GM04504 (cell line): ENCODE measurements at places on chromosomes 2 and 18.

GRCh38 chr2:3440477-3440876 is 61.0 kb downstream of the TRAPPC12 start:
- DNase-seq = no peak

GRCh38 chr2:24237313-24237712 is 62.5 kb downstream of the FAM228A start:
- DNase-seq = no peak

DNA sequence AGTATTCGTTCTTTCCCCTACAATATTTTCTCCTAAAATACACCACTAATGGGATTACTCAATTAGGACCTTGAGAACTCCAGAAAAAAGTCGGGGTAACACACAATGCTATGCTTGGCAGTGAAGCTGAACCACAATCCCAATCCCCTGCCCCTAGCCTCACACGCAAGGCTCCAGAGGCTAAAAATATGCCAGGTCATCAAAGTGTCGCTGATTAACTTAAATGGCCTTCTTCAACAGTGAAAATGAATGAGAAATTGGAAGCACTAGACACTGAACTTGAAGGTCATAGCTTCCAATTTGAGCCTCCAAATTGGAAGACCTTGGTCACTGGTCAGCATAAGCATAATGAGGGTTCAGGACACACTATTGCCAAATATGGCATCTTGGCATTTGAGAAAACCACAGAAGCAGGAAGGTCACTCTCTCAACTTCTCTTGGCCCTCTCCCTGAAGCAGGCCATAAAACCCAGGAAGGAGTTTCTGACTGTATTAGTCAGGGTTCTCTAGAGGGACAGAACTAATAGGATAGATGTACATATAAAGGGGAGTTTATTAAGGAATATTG is 86.0 kb upstream of the SATB2 start:
- DNase-seq = no peak

DNA sequence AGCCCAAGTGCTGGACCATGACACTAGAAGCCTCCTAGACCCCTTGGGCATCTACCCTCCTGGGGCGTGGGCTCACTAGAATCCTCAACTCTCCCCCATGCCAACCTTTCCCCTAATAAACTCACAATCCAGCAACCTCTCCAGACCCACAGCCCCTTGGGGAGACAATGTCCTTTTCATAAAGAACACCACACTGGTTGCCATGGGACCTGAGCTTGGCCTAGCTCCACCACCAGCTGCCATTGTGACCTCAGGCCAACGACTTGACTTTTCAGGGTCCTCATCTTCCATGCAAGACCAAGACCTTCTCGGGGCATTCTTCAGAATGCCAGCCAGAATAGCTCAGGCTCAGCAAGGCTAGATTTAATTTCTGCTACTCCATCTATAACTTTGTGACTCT is 128.1 kb upstream of the NPAS2 start:
- no peak for DNase-seq

DNA sequence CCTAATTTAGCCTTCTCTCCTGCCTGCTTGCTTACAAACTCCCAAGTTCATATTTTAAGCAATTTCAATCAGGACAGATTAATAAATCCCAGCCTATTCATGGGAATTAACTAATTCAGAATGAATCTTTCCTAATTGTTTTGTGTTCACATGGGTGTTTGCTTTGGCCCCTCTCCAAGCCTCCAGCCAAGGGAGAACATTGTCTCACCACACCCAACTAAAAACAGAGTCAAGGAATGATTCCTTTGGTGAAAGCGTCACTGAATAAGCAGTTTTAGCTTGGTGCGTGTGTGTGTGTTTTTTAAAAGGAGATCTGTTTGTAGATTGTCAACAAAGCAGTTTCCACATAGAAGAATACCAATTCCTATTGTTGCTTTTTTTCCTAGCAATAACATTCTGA is 43.0 kb upstream of the DSG1 start:
- DNase-seq = no peak

DNA sequence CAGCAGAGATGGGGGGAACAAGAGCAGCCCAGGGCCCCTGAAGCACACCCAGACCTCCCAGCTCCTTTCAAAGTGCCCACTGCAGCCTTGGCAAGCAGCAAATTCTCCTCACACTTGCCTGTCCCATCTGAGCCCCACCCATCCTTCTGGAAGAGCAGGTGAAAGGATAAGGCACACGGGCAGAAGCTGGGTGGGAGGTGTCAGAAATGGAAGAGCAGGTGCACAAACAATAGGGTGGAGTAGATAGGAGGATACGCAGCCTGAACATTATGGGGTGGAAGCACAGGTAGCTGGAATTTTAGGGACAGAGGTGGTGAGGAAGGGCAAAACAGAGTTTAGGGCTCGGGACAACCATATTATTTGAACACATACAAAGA is 69.2 kb downstream of the TNS1 start:
- no peak for DNase-seq

DNA sequence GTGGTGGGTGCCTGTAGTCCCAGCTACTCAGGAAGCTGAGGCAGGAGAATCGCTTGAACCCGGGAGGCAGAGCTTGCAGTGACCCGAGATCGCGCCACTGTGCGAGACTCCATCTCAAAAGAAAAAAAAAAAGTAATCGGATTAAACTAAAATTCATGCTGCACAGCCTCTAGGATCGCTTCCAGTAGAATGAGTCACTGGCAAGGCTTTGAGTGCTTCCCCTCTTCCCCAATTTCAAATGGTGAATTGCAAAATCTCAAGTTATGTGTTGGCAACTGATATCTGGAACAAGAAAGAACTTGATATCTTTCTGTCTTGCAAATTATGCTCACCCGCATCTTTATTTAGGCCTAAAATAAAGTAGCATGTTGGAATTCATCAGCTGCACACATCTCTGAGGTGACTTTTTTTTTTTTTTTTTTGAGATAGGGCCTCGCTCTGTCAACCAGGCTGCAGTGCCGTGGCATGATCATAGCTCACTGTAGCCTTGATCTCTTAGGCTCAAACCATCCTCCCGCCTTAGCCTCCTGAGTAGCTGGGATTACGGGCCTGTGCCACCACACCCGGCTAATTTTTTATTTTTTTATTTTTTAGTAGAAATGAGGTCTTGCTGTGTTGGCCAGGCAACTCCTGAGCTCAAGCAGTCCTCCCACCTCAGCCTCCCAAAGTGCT is 12.7 kb downstream of the TTC39C start:
- peak; percentile 84 for DNase-seq

DNA sequence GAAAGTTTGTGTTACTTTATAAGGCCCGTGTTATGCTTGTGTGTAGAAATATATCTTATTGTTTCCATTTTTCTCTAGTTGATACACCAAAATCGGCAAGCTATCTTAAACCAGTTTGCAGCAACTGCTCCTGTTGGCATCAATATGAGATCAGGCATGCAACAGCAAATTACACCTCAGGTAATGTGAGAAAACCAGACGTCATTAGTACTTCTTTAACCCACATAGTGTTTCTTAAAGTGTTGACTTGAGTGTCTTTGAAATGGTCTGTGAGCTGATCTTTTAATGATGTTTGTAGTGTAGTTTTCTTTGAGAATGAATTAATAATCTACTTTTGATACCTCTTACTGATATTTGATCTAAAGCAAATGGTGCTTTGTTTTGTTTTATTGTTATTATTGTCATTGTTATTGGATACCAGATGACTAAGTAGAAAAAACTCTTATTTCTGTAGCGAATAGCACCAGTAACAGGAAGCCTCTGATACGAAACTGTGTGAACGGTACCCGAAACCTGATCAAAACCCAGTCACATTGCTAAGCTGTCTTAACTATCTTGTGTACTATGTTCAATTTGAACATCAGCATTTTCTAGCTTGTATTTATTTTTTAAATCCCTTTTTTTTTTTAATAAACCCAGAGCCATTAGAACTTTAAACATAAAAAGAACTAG is 53.7 kb downstream of the PTRHD1 start:
- no peak for DNase-seq

GRCh38 chr2:85578243-85579180 is 1.1 kb downstream of the VAMP8 start:
- DNase-seq = no peak

DNA sequence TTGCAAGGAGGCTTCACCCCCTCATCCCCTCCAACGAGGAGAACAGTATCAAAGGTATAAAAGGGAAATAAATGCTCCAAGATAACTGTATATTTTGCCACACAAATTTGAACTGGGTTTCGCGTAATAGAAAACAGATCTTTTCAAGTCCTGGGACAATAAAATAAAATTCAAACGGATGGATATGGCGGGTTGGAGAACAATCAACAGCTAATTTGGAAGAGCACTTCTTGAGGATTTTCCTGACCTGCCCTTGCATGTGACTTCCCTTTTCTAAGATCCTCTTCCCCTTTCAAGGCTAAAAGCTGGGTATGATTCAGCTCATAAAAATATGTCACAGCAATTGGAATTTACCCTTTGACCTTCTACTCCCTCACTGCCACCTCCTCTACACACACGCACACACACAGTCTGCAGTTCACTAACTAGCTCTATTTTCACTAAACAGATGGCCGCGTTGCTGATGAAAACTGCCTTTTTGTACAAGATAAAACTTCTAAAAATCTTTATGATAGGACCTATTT is 386.9 kb downstream of the FIGN start:
- DNase-seq = no peak

- no peak for DNase-seq
Measured at GRCh38 chr18:75362435-75362834, 65.1 kb downstream of the SMIM21 start.

DNA sequence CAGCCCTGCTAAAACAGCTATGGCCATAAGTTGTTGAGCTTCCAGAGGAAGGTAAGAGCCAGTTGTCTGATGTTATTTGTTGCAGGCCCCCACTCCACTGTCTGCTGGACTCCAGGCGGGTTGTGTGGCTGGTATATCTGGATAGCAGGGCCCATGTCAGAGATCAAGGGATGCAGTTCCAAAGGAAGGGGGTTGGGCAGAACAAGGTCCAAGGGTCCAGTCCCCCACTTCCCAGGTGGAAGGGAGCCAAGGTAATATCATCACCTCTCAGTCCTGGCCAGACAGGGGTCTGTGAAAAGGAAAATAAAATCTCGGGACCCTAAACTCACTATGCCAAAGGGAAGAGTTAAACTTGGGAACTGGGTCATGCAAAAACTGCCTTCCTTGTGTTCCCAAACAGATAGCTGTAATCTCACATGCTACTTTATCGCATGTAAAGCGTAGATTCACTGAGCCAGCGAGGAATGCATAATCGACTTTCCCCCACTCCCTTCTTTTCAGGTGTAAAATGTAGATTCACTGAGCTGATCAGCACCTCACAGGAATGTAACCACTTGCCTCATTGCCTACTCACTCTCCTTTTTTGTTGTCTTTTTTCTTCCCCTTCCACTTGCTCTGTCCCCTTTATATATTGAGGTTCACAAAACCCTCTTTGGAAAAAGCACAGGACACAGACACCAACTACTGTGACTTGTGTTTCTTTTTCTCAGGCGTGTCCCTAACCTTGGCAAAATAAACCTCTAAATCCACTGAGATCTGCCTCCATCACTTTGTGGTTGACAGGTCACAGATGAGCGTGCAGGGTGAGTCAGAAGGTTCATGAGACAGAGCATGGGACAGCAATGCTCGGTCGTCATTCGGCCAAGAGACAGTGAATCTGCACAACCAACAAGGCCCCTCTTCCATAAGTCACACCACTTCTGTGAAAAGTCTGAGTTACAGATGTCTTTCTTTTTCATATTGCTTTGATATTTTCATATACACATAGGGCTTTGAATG is 255.3 kb upstream of the SIX2 start:
- DNase-seq = no peak

- no peak for DNase-seq
Measured at GRCh38 chr18:67710639-67711038, 194.1 kb upstream of the DSEL start.

GRCh38 chr2:30770816-30771576 is 36.2 kb downstream of the CAPN13 start:
- no peak for DNase-seq

DNA sequence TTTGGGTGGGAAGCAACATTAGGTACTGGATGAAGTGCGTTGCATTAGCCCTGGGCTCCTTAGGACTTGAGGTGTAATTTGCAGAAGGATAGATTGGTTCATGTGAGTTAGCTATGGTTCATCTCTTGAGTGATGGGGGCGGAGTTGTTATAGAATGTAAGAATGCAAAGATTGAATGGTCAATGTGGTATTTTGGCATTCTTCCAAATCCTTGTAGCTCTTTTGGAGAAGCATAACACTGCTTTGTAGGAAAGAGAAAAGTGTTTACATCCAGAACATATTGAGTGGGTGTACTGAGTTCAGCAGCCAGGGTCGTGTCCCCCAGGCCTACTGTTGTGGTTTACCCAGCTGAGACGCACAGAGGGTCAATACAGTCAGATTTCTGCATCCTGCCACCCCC is 173.5 kb downstream of the FMNL2 start:
- DNase-seq = no peak

- no peak for DNase-seq
Measured at GRCh38 chr2:133589456-133589855, 21.2 kb upstream of the NCKAP5 start.

- DNase-seq = no peak
Measured at GRCh38 chr2:24926220-24926601, 6.2 kb upstream of the ADCY3 start.

DNA sequence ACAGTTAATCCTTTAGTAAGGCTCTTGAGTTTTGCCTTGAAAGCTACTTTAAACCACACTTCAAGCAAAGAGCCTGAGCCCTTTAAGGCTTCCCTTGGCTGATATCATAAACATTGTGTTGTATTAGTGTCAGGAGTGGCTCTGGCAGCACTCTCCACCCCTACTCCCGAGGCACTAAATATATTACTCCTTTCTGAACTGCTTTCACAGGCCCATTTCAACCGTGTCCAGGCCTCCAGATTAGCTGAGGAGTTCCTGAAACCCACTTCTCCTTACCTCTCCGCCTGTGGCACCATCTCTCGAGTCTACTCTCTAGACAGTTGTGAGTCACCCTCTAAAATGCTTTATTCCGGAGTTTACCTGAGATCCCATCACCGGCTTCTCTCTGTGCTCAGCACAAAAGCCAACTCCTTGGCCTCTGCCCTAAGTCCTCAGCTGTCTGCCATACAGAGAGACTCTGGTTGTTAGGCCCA is 14.4 kb upstream of the STON1 start:
- no peak for DNase-seq

- no peak for DNase-seq
Measured at GRCh38 chr18:28814365-28814764, 637.4 kb upstream of the CDH2 start.

DNA sequence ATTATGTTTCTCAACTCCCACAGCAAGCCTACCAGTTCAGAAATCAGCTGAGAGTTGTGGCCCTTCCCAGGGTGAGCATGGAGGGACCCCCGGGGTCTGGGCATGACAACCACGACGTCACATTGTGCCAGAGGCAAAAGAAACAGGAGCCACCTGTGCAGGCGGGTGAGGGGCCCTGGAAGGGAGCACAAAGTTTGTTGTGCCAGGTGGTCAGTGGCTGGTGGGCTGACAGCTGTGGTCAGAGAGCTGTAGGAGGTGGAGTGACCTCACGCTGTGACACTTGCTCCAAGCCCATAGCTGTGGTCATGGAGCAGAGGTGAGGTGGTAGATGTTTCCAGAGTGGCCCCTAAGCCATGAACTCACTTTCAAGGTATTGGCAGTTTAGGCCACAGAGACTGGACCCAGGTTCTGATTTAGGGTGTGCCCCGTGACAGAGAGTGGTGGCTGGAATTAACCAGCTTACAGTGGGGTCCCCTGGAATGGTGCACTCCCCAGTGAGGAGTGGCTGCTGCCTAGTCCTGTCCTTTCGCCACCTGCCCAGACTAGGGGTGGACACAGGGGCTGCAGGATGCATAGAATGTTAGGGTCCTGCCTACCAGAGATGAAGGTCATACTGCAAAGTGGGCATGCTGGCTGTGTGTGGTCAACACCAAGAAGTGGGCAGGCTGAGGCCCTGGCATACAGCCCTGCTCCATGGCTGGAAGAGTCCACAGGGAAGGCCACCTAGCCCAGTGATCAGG is 136.4 kb downstream of the GLI2 start:
- no peak for DNase-seq
